ENCODE measurements at places on chromosomes 4 and X. TPM values are rescaled to one million over a fixed set of nuclear protein-coding genes. Genes with fewer than 3 reads are reported as not detected.

DNA sequence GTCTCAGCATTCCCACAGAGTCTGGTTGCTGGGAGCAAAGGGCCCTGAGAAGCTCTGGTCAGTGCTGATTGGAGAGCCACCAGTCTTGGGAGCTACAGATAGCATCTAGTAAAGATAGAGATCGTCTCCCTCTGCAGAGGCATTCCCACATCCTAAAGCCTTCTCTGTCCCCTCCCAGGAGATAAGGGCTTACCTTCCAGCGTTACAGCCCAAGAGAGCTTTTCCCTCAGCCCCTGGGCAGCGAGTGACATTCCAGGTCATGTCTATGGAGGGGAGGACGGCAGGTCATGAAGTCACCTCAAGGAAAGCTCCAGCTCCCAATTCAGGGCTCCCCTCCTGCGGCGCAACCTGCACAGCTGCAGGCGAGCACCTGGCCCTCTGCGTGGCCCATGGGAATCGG lies 29.9 kb downstream of the CLDN34 start:
- no peak for DNase-seq

DNA sequence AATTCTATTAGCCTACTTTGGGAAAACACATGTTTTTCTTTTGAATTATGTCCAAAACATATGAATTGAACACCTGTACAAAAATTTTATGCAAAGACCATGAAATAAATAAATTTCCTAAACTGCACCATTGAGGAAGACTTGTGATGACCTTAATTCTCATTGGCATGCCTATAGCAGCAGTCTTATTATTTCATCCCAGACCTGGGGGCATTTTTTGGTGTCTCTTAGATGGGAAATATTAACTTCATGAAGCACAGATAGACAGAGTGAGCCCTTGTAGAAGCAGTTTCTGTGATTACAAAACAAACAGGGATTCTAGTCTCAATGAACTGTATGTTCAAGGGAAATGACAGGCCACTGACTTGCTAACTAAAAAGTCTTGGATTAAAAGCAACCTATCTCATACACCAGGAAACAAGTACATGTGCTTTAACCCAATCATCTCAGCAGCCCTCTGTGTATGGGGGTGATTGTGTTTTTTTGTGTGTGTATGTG lies 32.0 kb upstream of the HPGD start:
- no peak for DNase-seq

DNA sequence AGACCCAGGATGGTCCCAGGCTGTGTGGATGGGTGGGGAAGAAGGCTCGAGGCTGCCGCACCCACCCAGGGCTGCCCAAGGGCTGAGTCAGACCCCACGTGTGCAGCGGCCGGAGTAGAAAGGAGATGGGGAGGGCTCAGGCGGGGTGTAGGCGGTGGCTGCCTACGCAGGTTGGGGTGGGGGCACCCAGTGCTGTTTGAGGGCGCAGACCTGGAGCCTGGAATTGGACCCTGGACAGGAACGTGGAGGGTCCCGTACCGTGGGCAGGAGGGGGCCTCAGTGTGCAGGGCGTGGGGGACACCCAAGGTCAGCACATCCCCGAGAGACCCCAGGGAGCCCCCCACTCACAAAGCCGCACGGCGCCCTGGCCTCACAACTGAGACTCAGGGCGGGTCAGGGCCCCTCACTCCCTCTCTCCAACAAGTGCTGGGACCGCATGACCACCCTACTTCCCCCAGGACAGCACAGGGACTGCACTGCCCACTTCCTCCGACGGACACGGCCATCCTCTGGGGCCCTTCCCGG lies 79.9 kb downstream of the FAM53A start:
- DNase-seq: no peak

DNA sequence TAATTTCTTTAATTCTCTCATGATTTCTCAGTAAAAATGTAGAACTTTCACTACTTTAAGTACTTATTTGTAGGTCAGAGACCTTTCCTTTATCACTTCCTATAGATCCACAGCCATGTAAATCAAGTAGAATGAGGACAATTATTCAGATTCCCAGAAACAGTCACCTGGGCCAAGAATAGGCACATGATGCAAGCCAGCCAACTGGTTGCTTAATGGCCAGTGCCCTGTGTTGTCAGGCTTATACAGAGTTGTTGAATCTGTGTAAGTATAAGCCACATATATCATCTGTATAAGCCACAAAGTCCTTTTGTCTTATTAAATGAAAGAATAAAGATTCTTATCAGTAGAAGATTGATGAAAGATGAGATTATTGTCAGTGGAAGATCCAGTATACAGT lies 5.2 kb downstream of the BANK1 start:
- DNase-seq: no peak

DCHS2 gene
- total RNA-seq: not detected

Measured in IMR-90 (cell line).